ENCODE measurements at places on chromosomes 2 and 18.

DNA sequence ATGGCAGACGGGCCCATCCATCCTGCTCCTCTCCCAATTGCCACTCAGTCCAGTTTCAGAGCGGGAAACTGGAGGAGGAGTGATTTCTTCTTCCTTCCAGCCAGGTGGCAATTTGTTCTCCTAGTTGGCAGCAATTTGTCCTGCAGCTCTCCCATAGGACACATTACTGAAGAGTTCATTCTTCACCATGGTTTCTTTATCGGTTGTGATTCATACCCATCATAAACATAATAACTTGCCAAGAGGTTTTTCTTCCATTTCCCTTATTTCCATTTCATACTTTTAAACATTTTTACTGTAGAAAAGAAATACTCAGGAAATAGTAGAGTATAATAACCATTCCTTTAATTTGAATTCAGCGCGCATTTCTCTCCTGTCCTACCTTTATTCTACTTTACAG lies 377.9 kb upstream of the RAB12 start:
- DNase-seq, result no peak

GRCh38 chr2:150911766-150912280 lies 349.8 kb downstream of the RBM43 start:
- DNase-seq, result no peak

GRCh38 chr2:133952896-133953295 lies 301.0 kb upstream of the MGAT5 start:
- DNase-seq, result no peak

DNA sequence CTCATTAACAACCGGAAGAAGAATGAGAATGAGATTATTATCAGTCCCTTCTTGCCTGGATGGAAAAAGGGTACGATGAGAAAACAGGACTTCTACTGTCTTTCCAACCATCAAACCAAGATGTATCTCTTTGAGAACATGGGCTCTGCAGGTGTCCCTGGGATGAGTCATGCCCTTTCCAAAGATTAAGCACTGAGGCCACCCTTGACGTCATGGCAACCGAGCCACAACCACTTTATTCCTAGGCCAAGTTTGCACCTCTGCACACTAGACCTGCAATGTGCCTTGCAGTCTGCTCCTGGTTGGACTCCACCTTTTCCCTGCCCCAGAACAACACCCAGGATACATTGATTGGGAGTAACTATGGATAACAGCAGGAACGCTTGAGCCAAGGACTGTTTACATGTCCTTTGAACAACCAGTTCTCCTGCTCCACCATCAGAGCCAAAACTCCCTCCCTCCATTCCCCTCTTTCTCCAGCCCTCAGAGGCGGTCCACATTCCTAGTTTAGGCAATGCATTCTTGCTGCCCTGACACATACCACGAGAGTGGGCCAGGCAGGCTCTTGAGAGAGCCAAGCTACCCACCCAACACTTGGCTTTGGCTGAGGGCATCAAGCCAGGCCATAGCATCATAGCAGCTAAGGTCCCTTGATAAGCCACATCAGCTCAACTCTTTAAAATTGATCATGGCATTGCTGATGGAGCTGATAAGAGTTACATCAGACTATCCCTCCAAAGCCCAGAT lies 310.7 kb downstream of the TNS1 start:
- no peak for DNase-seq

DNA sequence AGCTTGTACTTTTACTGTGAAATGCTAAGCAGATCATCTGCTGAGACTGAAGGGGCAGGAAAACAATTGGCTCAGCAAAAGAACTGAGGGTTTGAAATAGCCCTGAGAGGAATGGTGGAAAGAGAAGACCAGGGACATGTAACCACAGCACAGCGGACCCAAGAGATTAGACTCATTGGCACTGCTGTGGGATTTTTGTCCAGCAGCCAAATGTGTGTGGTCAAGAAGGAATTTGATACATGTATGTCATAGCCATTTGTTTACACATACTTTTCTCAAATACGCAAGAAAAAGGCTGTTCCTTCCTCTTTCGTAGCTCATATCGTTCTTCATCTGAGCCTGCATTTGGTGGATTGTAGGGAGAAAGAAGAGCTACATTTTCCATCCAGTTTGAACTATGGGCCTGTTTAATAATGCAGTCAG lies 73.8 kb downstream of the TRABD2A start:
- DNase-seq, result no peak

- no peak for DNase-seq
Observed at GRCh38 chr2:106561803-106562202, 74.6 kb downstream of the CD8B2 start.
